Placental epithelial cell (primary cell): ENCODE measurements at places on chromosomes 5 and 9. TPM values are rescaled to one million over a fixed set of nuclear protein-coding genes. Genes with fewer than 3 reads are reported as not detected.

Gene RASGEF1C
- total RNA-seq = not detected in 2 replicates

Gene DRD1
- total RNA-seq = not detected in 2 replicates

Gene ITK
- total RNA-seq = not detected in 2 replicates

Gene GFPT2
- total RNA-seq = 3.5 and 4.3 TPM in 2 replicates

Gene IL5
- total RNA-seq = not detected in 2 replicates

Gene PLPP7
- total RNA-seq = under 0.01 TPM in 1 of 2 replicates, not detected in the other

Gene MAMDC4
- 3.0 and 3.5 TPM in 2 replicates for total RNA-seq

Gene SHISAL2B
- not detected in 2 replicates for total RNA-seq

Gene ASB6
- total RNA-seq = 11.4 and 19.7 TPM in 2 replicates

Gene CCIN
- 3.7 and 3.9 TPM in 2 replicates for total RNA-seq

Gene PFDN1
- total RNA-seq = 57.7 and 77.1 TPM in 2 replicates
